ENCODE measurements at places on chromosomes 7 and 10. TPM values are rescaled to one million over a fixed set of nuclear protein-coding genes. Genes with fewer than 3 reads are reported as not detected.

Gene ZNF248
- total RNA-seq, result 2.9 TPM

Gene CDCA7L
- 19.8 TPM for total RNA-seq

Gene PRR15
- not detected for total RNA-seq

Gene DUS4L
- 13.9 TPM for total RNA-seq

Gene ITIH2
- total RNA-seq, result not detected

Gene TMEM196
- total RNA-seq, result not detected

Gene PNLIPRP2
- not detected for total RNA-seq

Gene GDF10
- total RNA-seq, result not detected

Gene NME8
- 1.7 TPM for total RNA-seq

Gene SFTPA2
- not detected for total RNA-seq

Gene NEURL1
- total RNA-seq, result 4.8 TPM

Gene WNT8B
- not detected for total RNA-seq

Gene NUTM2E
- total RNA-seq, result 0.42 TPM

Gene PAPOLB
- total RNA-seq, result not detected

Gene PODXL
- total RNA-seq, result 0.21 TPM
